ENCODE measurements at places on chromosomes 3 and 15.

- no peak for DNase-seq
Measured at GRCh38 chr3:148930752-148931151, 60.6 kb upstream of the GYG1 start.

- no peak for DNase-seq
Measured at GRCh38 chr15:78363381-78363734, 23.2 kb downstream of the CRABP1 start.

GRCh38 chr3:151813799-151814198, at the start of gene AADAC:
AADAC (plus strand) TSS chr3:151814116; CDS start chr3:151814163, 47 bp downstream.
- no peak for DNase-seq

DNA sequence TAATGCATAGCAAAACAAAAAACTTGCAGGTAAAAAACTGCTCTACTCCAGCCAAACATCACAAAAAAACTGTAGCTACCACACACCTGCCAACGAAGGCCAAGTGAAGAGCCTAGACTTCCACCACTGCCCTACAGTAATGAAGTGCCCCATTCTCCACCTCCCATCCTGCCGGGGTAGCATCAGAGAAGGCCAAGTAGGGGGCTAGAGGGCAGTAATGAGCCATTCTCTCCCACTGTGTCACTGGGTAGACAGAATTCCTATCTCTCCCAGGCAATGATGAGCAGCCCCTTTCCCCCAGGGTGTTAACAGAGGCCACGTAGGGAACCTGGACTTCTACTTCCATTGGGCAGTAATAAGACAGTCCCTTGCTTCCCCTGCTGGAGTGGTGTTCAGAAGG, 9.5 kb downstream of the SEC22C start:
- peak; percentile 74 for DNase-seq

GRCh38 chr15:64251121-64251520, 88.3 kb upstream of the PPIB start:
- DNase-seq = no peak

DNA sequence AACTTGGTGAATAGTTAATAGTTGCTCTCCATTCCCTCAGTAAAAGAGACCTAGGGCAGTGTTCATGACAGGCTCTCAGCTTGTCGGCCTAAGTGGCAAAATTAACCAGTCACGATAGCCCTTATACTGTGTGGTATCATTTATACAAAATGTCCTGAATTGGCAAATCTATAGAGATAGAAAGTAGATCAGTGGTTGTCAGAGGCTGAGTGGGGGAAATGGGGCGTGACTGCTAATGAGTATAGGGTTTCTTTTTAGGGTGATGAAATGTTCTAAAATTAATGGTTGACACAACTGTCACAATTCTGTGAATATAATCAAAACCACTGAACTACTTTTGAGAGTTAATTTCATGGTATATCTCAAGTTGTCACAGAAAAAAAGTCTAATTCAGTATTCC, 20.9 kb downstream of the ARIH1 start:
- DNase-seq = no peak

GRCh38 chr3:149224736-149225594, 3.3 kb upstream of the CP start:
- DNase-seq = peak; percentile 45

DNA sequence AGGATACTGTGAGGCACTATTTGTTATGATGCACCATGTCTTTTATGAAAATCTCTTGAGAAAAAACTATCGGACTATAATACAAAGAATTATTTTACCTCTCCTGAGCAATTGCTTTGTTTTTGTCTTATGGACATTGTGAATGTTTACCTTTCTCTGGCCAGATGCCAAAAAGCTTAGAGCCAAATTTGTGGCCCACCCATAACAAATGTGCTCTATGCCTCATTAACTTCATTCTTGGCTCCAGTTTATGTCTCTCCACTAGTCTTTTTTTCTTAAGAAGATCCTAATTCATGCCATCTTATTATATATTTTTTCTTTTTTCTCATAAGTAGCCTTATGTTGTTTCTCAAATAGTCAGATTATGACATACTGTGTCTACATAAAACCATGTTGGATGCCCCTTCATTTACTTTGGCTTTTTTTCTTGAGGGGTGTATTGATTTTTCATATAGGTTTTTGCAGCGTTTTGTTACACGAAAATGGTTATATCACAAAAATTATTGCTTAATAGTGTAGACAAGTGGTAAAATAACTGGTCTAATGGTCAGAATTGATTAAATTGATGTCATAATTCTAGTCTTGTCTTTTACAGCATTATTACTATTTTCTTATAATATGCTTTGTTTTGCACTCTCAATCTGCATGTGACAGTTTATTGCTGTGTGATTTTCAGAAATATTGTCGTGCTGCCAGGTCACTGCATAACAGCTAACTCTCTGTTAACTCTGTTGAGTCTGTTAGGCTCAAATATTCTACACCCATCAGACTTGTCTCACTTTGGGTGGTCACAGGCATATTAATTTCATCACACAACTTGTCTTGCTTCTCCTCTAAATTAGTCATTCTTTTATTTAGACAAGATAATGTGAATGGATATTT, 18.2 kb downstream of the SENP8 start:
- no peak for DNase-seq

- no peak for DNase-seq
Measured at GRCh38 chr15:100663915-100664281, 61.5 kb downstream of the ASB7 start.

GRCh38 chr15:66657185-66658020, 44.6 kb upstream of the SMAD6 start:
- DNase-seq = no peak
